Activated B cell treated with CpG ODN at 0.5 μM for 24 hours (primary cell): ENCODE measurements at places on chromosomes 12 and 14. TPM values are rescaled to one million over a fixed set of nuclear protein-coding genes. Genes with fewer than 3 reads are reported as not detected.

- no peak for DNase-seq
Measured at GRCh38 chr14:95903616-95904107, 27.0 kb downstream of the TUNAR start.

- DNase-seq, result no peak
Measured at GRCh38 chr14:35750202-35750904, 58.7 kb downstream of the RALGAPA1 start.

The KRT75 gene
- not detected in 2 replicates for total RNA-seq

DNA sequence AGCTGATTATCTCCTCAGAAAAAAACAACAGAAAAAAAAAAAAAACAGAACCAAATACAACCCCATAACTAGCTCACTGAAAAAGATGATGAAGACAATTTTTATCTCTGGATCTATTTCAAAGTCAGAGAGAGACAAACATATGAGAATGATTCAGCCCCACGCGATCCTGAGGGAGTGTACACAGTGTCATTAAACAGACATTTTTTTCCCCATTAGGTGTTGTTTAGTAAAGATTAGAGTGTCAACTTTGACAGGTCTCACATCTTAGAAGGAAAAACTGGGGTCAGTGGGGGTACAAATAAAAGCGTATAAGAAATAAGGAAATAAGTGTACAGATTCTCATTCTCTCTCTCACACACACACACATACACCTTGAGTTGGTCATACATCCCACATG, 635.4 kb downstream of the NRXN3 start:
- no peak for DNase-seq

The SLC22A17 gene
- 0.20 TPM in 1 of 2 replicates, not detected in the other for total RNA-seq

- no peak for DNase-seq
Measured at GRCh38 chr12:127174881-127175280, 1092.1 kb upstream of the TMEM132C start.
